ENCODE measurements at places on chromosomes 1 and 21.

GRCh38 chr1:40878906-40879305, 16.7 kb upstream of the CITED4 start:
- DNase-seq, result no peak

DNA sequence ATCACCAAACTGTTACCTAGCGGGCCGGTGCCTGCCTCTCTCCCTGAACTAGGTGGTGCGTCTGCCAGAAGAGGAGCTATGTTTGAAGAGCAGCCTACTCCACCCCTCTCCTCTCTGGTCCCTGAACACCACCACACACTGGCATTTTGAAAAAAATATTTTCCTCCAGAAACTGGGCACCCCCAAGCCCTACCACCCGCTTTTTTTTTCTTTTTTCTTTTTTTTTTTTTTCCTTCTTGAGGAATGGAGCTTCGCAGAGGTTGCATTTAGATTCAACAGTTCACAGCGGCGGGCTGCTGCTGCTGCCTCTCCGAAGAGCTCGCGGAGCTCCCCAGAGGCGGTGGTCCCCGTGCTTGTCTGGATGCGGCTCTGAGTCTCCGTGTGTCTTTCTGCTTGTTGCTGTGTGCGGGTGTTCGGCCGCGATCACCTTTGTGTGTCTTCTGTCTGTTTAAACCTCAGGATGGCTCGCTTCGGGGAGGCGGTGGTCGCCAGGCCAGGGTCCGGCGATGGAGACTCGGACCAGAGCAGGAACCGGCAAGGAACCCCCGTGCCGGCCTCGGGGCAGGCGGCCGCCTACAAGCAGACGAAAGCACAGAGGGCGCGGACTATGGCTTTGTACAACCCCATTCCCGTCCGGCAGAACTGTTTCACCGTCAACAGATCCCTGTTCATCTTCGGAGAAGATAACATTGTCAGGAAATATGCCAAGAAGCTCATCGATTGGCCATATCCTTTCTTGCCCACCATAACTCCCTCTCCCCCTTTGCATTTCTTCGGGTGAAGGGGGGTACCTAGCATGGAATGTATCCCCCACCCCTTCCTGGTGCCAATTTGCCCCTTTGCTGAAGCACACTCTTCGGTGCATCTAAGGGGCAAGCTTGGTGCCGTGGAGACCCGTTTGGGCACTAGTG, at the start of gene CACNA1E:
CACNA1E (plus strand) TSS at position 233 of the 911 bp plus-strand sequence; CDS start at position 461, 228 bp downstream.
- no peak for DNase-seq

DNA sequence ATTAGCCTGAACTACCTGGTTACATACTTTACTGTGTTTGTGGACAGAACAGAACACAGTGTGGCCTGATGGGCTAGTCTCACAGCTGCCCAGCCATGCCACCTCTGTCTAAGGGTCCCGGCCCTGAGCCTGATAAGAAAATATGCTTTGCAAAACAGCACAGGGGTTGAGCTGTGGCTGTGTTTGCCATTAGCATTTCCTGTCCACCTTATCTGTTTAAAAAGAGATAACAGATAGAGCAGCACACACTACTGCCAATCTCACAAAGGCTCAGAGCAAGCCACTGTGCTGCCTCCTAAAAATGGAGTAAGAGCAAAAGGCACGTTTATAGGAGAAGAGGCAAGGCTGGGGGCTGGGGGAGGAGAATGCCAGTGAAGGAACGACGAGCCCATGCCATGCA, 95.0 kb downstream of the SUSD4 start:
- no peak for DNase-seq

DNA sequence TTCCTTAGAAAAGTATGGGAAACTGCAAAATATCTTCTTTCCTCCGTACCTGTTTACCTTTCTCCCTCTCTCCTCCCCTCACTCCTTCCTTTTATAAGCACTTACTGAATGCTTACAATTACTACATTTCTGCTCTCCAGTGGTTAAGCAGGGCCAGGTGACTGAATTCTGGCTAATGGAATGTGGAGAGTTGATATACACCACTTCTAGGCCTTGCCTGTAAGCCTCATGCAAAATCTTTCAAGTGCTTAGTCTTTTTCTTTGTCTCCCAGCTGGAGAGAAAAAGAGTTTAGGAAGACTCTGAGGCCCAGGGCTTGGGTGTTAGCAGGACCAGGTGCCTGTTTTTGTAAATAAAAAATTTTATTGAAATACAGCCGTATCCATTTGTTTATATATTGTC, 77.7 kb upstream of the CACNA1E start:
- no peak for DNase-seq
